Stimulated activated CD8-positive, alpha-beta memory T cell treated with anti-CD3 and anti-CD28 coated beads, Interleukin-4, amount 100 ng/mL, for 48 hours (primary cell): ENCODE measurements at places on chromosomes 3 and 15.

- no peak for DNase-seq
These were observed 139.0 kb downstream of the P3H2 start for GRCh38 chr3:189981668-189982067.

- DNase-seq: no peak
These were observed 23.0 kb downstream of the HACL1 start for GRCh38 chr3:15578289-15578867.

DNA sequence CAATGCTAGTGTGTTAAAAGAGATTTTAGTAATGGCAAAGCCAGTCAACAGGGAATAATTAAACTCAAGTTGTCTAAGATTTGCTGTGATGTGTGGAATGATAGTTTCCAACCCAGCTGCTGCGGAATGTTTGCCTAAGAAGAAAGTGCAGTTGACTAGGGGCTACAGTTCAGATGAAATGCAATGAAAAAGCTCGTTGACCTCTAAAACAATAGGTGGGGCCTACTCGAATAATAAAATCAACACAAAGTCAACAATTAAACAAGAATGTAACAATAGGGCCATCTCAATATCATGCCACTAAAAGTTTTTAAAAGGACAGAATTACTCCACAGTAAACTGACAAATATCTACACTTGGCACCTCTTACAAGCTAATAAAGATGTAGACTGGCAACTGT, 484.2 kb downstream of the MECOM start:
- DNase-seq: no peak

DNA sequence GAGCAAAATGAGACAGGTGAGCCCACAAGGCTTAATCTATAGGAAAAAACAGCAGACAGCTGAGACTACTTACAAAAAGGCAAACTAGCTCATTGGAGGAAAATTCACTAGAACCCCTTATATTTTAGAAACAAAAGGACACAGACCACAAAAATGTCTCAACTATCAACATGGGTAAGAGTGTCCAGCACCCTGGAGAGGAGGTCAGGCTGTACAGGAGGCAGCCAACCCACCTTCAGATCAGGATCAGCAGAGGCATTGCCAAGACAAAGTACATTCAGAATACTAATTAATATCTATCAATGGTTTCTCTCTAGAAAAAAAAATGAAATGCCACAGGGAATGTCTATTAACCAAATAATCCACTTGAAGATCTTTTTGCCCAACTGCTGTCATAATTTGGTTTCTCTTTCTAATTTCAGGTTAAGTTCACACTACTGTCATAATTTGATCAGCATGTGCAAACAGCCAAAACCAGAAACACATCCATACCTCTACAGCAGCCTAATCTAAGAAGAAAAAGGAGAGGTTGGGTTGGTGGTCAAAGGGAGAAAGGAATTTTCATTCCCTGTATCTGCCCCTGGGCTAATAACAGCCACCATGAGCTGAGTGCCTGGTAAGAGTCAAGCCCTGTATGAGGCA, 26.0 kb upstream of the THBS1 start:
- no peak for DNase-seq

DNA sequence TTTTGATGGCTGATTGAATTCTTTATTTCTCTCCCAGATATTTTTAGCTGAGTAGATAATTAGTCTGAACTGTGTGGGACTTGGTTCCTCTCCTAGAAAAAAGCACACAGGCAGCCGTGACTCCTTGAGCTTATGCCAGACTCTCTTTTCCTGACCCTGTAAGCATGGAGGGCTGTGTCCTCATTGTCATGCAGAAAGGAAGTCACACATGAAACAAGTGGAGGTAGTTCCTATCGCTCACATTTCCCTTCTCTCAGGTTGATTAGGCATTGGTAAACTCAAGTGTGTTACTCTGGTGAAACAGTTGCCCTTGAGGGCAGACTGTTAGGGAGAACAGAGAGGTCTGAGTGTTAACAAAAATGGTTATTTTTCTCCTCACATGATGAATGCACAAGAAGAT, 6.3 kb upstream of the RTP4 start:
- no peak for DNase-seq

DNA sequence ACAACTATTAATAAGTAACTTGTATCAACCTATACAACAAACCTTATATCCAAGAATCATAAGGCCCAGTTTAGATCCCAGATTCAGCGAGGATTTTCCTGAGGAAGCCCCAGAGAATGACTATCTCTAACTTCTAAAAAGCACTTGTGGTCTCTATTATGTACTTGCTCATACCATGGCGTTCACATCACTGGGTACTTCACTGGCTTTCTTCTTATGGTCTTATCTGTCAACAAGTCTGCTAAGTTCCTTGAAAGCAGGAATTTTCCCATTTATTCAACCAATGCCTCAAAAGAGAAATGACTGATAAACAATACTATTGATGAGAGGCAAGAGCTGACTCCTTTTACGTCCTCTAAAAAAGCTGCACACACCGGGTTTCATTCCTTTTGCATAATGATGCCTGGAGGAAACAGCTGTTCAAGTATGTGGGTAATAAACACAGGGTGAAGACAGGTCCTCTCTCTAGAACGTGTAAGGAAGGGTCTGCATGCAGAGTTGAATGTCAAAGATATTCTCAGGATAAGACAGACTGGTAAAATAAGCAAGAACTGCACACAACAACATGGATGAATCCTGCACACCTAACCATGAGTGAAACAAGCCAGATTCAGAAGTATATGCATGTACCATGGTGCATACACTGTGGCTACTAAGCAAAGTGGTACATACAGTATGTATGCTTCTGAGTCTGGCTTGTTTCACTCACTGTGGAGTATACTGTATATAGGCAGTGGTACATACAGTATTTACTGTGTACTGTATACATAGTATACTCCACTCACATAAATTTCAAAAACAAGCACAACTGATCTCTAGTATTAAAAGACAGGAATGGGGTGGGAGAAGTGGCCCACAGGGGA, 408.7 kb downstream of the SHQ1 start:
- no peak for DNase-seq

- no peak for DNase-seq
These were observed 72.3 kb downstream of the SLC12A8 start for GRCh38 chr3:125140011-125140817.

DNA sequence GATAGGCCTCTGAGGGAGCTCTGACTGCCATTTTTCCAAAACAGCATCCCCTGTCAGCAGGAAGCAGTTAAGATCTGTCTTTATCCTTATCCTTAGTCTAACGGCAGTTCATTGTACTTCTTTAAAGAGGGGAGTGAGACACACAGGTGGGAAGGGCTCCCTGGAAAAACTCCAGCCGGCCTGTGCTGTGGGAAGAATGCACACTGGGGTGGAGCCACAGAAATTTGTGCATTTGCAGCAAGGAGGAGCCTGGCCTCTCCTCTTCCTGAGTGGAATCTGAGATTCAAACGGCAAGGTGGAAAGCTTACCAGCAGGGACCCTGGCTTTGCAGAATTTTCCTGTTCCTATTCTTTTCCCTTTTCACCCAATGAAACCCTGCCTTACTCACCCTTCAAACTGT, 1209.4 kb downstream of the ROBO2 start:
- DNase-seq: no peak

DNA sequence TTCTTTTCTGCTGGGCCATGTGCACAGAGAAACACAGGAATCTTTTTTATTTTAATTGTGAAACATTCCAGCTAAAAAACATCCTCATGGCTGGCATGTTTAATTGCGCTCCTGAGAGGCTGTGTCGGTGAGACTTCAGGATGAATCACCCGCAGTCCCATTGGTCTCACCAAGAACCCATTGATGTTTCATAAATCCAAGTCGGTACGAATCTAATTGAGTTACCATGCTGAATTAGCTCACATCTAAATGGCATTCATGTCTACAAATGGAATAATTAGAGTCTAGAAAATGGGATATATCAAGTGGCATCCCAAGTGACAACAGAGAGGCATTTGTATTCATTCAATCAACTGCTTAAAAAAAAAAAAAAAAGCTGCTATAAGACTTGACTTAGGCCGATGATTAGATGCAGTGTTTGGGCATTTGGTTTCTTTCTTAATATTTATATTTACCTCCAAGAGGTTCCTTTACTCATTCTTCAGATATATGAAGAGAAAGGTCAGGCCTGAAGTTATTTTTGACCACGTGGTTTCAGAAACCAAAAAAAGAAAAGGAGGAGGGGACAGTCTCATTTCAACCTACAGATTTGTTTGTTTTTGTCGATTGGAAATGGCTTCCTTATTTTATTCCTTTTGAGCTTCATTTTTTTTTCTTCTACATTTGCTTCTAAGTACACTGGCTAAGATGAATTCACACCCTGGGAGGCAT, 79.1 kb upstream of the FOXB1 start:
- no peak for DNase-seq

DNA sequence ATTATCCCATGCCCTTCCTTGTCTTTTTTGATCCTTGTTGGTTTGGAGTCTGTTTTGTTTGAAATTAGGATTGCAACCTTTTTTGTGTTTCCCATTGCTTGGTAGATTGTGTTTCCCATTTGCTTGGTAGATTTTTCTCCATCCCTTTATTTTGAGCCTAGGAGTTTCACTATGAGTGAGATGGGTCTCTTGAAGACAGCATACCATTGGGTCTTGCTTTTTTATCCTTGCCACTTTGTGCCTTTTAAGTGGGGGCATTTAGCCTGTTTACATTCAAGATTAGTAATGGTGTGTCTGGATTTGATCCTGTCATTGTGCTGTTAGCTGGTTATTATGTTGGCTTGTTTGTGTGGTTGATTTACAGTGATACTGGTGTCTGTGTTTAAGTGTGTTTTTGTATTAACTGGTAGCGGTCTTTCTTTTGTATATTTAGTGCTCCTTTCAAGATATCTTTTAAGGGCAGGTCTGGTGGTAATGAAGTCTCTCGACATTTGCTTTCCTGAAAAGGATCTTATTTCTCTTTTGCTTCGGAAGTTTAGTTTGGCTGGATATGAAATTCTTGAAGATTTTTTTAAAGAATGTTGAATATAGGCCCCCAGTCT, 70.8 kb downstream of the AKAP13 start:
- no peak for DNase-seq

- DNase-seq: no peak
These were observed 386.5 kb upstream of the SGO1 start for GRCh38 chr3:20572473-20572872.

GRCh38 chr3:188088948-188089685, 64.8 kb upstream of the LPP start:
- no peak for DNase-seq

GRCh38 chr3:12437861-12438260, 46.4 kb upstream of the TSEN2 start:
- no peak for DNase-seq

- DNase-seq: no peak
These were observed 90.4 kb downstream of the TBC1D2B start for GRCh38 chr15:77986891-77987764.

DNA sequence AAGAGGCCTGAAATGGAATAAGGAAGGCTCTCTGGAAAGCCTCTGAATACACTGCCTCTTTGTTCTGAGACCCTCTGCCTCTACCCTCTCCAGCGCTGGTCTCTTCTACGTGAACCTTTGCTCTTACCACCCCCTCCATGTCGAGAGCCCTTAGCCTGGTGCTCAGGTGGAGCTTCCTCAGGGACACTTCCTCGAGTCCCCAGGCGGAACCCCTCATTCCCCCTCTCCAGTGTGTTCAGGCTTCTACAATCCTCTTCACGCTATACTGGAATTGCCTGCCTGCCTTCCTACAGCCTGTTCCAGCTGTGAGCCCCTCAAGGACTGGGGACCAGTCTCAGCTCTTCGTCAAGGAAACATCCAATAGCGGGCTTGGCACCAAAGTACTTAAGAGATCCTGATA, 7.4 kb downstream of the STIMATE start:
- DNase-seq: no peak

DNA sequence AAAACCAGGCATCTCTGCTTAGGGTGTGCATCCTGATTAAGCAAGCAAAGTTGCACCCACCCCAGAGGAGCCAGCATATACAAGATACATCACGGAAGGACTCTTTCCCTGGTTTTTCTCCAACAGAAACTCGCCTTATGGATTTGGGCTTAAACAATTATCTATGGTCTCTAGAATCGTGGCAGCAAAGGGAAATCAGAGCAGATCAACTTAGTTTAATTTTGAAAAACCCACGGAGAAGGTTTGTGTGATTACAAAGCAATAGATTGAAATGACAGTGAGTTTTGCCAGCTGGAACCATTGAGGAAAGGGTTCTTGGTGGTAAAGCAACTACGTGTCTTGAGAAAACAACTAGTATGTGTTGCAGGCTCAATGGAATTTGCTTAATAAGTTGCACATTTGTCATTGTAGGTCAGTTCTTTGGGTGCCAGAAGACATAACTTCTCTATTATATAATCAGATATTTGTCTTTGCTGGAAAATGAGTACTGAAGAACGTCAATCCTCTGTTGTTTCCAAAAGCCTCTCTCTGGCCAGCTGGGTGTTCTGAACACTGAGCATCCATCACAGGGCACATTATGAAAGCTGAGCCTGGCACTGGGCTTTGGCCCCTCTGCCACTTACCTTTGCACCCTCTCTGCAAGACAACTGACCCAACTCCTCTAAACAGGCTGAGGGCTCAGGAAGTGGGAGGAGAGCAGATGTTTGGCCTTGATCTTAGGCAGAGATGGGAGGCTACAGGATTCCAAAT, 75.7 kb upstream of the FBN1 start:
- no peak for DNase-seq

DNA sequence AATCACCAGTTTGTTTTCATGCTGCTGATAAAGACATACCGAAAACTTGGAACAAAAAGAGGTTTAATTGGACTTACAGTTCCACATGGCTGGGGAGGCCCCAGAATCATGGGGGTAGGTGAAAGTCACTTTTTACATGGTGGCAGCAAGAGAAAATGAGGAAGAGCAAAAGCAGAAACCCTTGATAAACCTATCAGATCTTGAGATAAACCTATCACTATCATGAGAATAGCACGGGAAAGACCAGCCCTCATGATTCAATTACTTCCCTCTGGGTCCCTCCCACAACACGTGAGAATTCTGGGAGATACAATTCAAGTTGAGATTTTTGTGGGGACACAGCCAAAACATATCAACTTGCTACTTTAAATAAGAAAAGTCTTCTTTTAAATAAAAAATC, 28.9 kb downstream of the CD200R1L start:
- DNase-seq: no peak

GRCh38 chr3:99958222-99958912, 140.7 kb downstream of the CMSS1 start:
- no peak for DNase-seq

- no peak for DNase-seq
These were observed 150.7 kb downstream of the KLF13 start for GRCh38 chr15:31477301-31477700.
